ENCODE measurements at places on chromosomes 16 and 17. TPM values are rescaled to one million over a fixed set of nuclear protein-coding genes. Genes with fewer than 3 reads are reported as not detected.
A peak's percentile ranks its signal among the peaks of the same experiment; 100 is the strongest.

The RNF157 gene
- 43.5 TPM for total RNA-seq

The TVP23C gene
- total RNA-seq = 21.8 TPM

The HOXB3 gene
- 1.7 TPM for total RNA-seq

The TBX4 gene
- total RNA-seq = not detected

The KRT31 gene
- not detected for total RNA-seq

The OR2C1 gene
- not detected for total RNA-seq

GRCh38 chr16:30009990-30010843 lies 610 bp downstream of the DOC2A start:
- H3K4me3 ChIP-seq = peak overlapping the region; percentile 92
- H3K27ac ChIP-seq = no peak overlapping the region
- peaks cover 21% of the 10 kb centered on the region for H3K27me3 ChIP-seq
- H3K4me1 ChIP-seq = peaks cover 11% of the 10 kb centered on the region
- peaks cover 4% of the 10 kb centered on the region for H3K36me3 ChIP-seq

DNA sequence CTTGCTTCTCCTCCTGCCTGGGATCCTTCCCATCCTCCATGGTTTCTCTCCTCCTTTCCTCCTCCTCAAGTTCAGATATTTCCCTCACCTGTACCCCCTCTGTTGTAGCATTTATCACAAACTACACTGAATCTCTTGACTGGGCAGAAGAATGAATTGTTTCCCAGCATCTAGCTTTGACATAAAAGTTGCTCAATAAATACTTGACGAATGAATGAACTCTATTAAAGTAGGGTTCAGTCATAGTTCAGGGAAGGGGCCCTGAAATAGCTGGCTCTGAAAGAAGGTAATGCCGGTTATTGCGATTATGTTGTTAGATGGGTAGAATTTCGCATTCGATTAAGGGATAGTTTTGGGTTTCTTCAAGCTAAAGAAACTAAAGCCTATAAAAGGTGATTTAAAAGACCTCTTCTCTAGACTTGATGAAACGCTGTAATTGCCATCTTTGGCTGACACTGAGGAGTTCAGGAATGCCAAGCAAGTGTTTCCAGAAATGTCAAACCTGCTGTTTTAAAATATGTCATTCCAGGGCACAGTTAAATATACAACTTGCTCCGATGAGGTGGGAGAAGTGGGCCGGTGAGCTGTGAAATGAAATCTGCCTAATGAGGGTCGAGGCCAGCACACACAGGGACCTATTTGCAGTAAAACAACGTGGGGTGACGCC lies 1.0 kb upstream of the CPD start:
- H3K4me3 ChIP-seq = peak overlapping the region; percentile 97
- H3K4me1 ChIP-seq = peaks cover 47% of the 10 kb centered on the region
- peak overlapping the region; percentile 98 for H3K27ac ChIP-seq
- peaks cover 5% of the 10 kb centered on the region for H3K36me3 ChIP-seq
- no peak for DNase-seq

The NPIPA5 gene
- total RNA-seq = 12.3 TPM

- no peaks in the 10 kb centered on the region for H3K27me3 ChIP-seq
- DNase-seq = no peak
- no peak overlapping the region for H3K4me3 ChIP-seq
- peaks cover 38% of the 10 kb centered on the region for H3K4me1 ChIP-seq
- peak overlapping the region; percentile 21 for H3K27ac ChIP-seq
- H3K36me3 ChIP-seq = no peaks in the 10 kb centered on the region
Measured at GRCh38 chr16:12083631-12084030, 107.1 kb downstream of the SNX29 start.

- no peaks in the 10 kb centered on the region for H3K36me3 ChIP-seq
- no peak overlapping the region for H3K27ac ChIP-seq
- no peak for DNase-seq
- H3K27me3 ChIP-seq = peaks cover 25% of the 10 kb centered on the region
- no peak overlapping the region for H3K4me3 ChIP-seq
- no peaks in the 10 kb centered on the region for H3K4me1 ChIP-seq
Measured at GRCh38 chr17:5976251-5976650, 93.9 kb upstream of the WSCD1 start.

The CHRNE gene
- 1.6 TPM for total RNA-seq

The SLC35G6 gene
- total RNA-seq = not detected

DNA sequence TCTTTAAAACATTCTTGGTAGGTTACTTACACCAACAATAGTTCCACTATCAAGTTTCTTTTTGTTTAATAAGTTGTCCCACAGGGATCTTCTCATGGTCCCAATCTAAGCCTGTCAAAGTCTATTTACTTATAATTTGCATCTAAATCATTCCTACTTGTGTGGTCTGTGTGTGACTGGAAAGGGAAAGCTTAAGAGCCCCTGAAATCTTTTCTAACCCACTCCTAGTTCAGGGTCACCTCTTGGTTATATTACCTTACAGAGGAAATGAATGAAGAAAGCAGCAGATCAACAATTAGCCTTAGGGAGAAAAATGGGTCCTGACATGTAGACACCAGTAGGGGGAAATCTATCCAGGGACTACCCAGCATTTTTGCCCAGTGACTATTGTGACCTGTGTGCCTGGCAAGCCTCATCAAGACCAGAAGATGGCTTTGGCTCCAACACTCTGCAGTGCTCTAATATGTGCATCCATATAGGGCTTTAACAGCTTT lies 110.4 kb upstream of the HAS3 start:
- H3K4me1 ChIP-seq = peaks cover 2% of the 10 kb centered on the region
- DNase-seq = no peak
- H3K27ac ChIP-seq = no peak overlapping the region
- no peak overlapping the region for H3K4me3 ChIP-seq
- no peaks in the 10 kb centered on the region for H3K36me3 ChIP-seq

- no peak within 1 kb of the TSS for H3K27ac ChIP-seq
- peak; percentile 23 for DNase-seq
- peaks cover 5% of the 10 kb centered on the region for H3K4me1 ChIP-seq
- peak within 1 kb of the TSS; percentile 73 for H3K4me3 ChIP-seq
Measured at GRCh38 chr16:68737046-68737729, at the start of gene CDH1. Gene CDH1, plus strand, starts transcription at chr16:68737292. Its CDS starts 124 bp downstream, at chr16:68737416.

The ADAD2 gene
- total RNA-seq = not detected

The SMIM36 gene
- total RNA-seq = not detected

GRCh38 chr17:74337834-74338500 lies 11.9 kb downstream of the KIF19 start:
- H3K36me3 ChIP-seq = no peaks in the 10 kb centered on the region
- no peaks in the 10 kb centered on the region for H3K27me3 ChIP-seq
- H3K4me3 ChIP-seq = no peak overlapping the region
- no peaks in the 10 kb centered on the region for H3K4me1 ChIP-seq

The CHST4 gene
- not detected for total RNA-seq

The EFNB3 gene
- not detected for total RNA-seq

DNA sequence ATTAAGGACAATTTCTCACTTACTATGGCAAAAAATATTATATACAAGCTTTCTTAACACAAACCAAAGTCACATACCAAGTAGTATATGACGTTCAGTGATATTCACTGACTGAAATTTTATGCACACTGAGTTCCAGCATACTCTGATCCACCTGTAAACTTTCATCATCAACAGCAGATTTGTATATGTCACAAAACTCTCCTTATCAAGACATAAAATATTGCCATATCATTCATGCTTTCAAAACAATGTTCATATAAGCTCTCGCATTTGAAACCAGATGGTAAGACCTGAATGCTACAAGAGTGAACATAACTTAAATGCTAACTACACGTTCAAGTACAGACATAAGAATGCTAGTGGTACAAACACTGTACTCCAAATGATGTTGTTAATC lies 46.7 kb downstream of the GNA13 start:
- peaks cover 29% of the 10 kb centered on the region for H3K4me1 ChIP-seq
- H3K36me3 ChIP-seq = peaks cover 2% of the 10 kb centered on the region
- H3K27ac ChIP-seq = peak overlapping the region; percentile 47
- H3K27me3 ChIP-seq = no peaks in the 10 kb centered on the region
- no peak overlapping the region for H3K4me3 ChIP-seq
- no peak for DNase-seq

DNA sequence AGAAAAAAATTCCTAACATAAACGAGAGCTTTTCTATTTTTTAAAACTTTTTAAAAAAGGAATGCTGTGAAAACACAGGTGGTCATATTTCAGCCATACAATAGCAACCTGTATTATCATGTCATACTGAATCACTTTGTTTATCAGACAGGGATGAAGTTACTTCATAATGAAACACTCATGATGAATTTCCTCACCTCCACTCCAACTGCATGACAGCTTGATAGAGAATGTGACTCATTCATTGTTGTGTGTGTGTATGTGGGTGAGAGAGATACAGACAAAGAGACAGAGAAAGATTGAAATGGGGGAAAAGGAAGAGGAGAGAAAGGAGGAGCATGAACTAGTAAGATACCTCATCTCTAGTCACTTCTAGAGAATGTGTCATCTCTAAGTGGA lies 109.0 kb downstream of the SYCE1L start:
- H3K27ac ChIP-seq = no peak overlapping the region
- no peaks in the 10 kb centered on the region for H3K4me1 ChIP-seq
- no peaks in the 10 kb centered on the region for H3K36me3 ChIP-seq
- no peak overlapping the region for H3K4me3 ChIP-seq
- peaks cover 11% of the 10 kb centered on the region for H3K27me3 ChIP-seq
- no peak for DNase-seq

- peaks cover 11% of the 10 kb centered on the region for H3K27me3 ChIP-seq
- no peak overlapping the region for H3K27ac ChIP-seq
- no peak overlapping the region for H3K4me3 ChIP-seq
- no peaks in the 10 kb centered on the region for H3K36me3 ChIP-seq
- peaks cover 17% of the 10 kb centered on the region for H3K4me1 ChIP-seq
Measured at GRCh38 chr17:56777859-56778258, 55.9 kb downstream of the C17orf67 start.

The ZPBP2 gene
- total RNA-seq = not detected

The MAPT gene
- total RNA-seq = 1.2 TPM

The CD300LB gene
- total RNA-seq = 0.34 TPM

The SOST gene
- not detected for total RNA-seq

The GAST gene
- total RNA-seq = not detected

GRCh38 chr16:57628008-57628781 lies at the start of gene ADGRG1:
Gene ADGRG1, plus strand, starts transcription at chr16:57628630. Its CDS starts 21,658 bp downstream, at chr16:57650288.
- no peak within 1 kb of the TSS for H3K4me3 ChIP-seq
- peaks cover 45% of the 10 kb centered on the region for H3K27me3 ChIP-seq
- no peak for DNase-seq
- no peak within 1 kb of the TSS for H3K27ac ChIP-seq

- H3K36me3 ChIP-seq = peaks cover 21% of the 10 kb centered on the region
- peaks cover 73% of the 10 kb centered on the region for H3K4me1 ChIP-seq
- no peaks in the 10 kb centered on the region for H3K27me3 ChIP-seq
- H3K27ac ChIP-seq = peak overlapping the region; percentile 91
- H3K4me3 ChIP-seq = peak overlapping the region; percentile 98
Measured at GRCh38 chr17:50144845-50145531, 5.5 kb downstream of the PPP1R9B start.

DNA sequence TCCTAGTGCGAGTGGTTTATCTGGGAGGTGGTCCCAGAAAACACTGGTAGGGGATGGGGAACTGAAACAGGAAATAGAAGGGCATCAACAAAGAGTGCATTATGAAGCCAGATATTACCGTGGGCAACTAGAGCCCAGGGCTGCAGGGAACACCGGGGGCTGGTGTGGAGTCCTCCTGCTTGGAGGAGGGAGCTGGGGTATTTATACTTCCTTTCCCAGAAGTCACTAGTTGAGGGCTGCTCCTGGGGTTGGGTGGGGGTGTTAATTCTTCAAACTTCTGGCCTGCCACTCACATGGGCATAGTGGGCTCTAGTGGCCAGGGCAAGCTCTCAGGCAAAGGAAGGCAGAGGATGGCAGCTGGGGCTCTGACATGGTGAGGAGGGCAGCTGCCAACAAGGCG lies 14.7 kb downstream of the LAT start:
- DNase-seq = no peak
- H3K27me3 ChIP-seq = no peaks in the 10 kb centered on the region
- H3K4me1 ChIP-seq = peaks cover 9% of the 10 kb centered on the region
- no peak overlapping the region for H3K4me3 ChIP-seq

DNA sequence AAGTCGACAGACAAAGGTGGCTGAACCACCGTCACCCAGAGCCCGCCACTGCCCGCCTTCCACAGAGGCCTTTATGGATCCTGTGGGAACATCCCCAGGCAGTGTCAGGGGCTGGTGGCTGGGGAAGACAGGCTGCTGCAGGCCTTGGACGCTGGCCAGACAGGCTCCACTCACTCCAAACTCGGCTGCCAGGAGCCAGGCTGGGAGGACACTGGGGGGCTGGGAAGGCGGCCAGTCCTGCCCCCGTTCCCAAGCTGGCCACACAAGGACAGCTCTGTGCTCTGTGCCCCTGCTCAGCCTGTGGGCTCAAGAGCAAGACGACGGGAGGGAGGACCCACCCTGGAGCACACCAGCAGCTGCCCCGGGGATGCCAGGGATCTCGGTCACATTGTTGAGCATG lies 7.6 kb upstream of the LCAT start:
- H3K4me3 ChIP-seq = no peak overlapping the region
- no peaks in the 10 kb centered on the region for H3K36me3 ChIP-seq
- H3K4me1 ChIP-seq = peaks cover 3% of the 10 kb centered on the region
- DNase-seq = no peak
- H3K27ac ChIP-seq = no peak overlapping the region

The TMEM92 gene
- total RNA-seq = not detected

DNA sequence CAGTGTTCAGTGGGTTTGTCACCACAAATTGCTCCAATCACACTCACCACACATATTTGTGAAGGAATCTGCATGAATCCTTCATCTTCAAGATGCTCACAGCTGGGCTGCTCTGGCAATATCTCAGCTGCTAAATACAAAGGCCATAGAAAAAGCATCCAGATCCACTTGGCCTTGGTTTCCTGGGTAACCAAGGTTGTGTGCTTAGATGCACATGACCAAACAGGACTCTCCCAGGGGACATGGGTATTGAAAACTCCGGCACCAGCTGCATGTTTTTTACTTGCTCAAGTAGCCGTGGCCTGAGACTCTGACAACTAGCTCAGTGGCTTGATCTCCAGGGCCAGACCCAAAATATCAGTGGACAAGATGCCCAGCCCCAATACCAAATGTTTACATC lies 131.3 kb downstream of the CBLN1 start:
- no peak overlapping the region for H3K4me3 ChIP-seq
- H3K36me3 ChIP-seq = no peaks in the 10 kb centered on the region
- no peak for DNase-seq
- no peaks in the 10 kb centered on the region for H3K4me1 ChIP-seq
- no peak overlapping the region for H3K27ac ChIP-seq

The ENPP7 gene
- not detected for total RNA-seq

- H3K36me3 ChIP-seq = peaks cover 3% of the 10 kb centered on the region
- H3K4me1 ChIP-seq = peaks cover 8% of the 10 kb centered on the region
- H3K27me3 ChIP-seq = peaks cover 7% of the 10 kb centered on the region
Measured at GRCh38 chr17:327296-327695, 25.3 kb downstream of the RPH3AL start.

GRCh38 chr16:86010680-86011141 lies 111.7 kb downstream of the IRF8 start:
- H3K4me3 ChIP-seq = no peak overlapping the region
- no peak overlapping the region for H3K27ac ChIP-seq
- H3K4me1 ChIP-seq = peaks cover 15% of the 10 kb centered on the region
- no peaks in the 10 kb centered on the region for H3K27me3 ChIP-seq
- no peaks in the 10 kb centered on the region for H3K36me3 ChIP-seq

The GPRC5C gene
- total RNA-seq = 0.18 TPM

DNA sequence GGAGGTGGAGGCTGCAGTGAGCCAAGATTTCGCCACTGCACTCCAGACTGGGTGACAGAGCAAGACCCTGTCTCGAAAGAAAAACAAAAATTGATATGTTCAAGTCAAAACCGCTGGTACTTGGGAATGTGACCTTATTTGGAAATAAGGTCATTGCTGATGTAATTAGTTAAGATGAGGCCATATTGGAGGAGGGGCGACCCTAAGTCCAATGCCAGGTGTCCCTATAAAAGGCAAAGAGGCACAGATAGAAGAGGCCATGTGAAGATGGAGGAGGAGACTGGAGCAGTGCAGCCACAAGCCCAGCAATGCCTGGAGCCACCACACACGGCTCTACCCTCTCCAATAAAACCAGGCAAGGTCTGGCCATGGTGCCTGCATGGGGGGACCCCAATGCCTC lies 50.8 kb upstream of the JPH3 start:
- H3K4me3 ChIP-seq = no peak overlapping the region
- H3K36me3 ChIP-seq = peaks cover 2% of the 10 kb centered on the region
- no peak overlapping the region for H3K27ac ChIP-seq
